Stimulated activated CD4-positive, alpha-beta T cell treated with anti-CD3 and anti-CD28 coated beads, Interleukin-1b, Interleukin-23, amount 100 ng/mL, for 48 hours (primary cell): ENCODE measurements at places on chromosomes 1 and 21.

DNA sequence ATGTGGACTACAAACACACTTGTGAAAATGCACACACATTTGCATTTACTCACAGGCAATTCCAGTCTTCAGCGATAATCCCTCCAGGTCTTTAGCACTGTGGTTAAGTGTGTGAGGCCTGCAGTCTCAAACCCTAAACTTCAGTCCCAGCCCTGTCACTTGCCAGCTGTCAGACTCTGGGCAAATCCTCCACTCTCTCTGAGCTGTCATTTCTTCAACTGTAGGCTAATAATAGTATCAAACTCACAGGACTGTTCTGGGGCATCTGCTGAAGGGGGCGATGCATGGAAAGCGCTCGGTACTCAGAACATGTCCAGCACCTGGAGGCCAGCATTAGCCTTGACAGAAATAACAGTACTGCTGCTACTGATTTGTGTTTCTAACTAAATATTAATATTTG is 48.2 kb downstream of the NEK2 start:
- no peak for DNase-seq

DNA sequence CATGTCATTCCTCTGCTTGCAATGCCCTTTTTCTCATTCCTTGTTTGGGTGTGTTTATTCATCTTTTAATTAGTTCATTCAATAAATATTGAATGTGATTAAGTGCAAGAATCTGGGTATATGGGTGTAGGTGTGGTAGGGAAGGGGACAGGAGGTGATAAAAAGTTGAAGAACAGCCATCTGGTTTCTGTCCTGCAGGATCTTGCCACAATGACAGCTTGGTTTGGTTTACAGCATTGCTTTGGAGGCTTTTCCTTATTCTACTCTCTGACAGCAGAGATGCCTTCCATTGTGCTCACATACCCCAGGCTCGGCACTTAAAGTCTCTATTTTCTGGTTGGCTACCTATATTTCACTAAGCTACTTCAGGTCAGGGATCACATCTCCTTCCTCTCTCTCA is 3.0 kb upstream of the REG4 start:
- DNase-seq: no peak

- no peak for DNase-seq
These were observed 5.7 kb upstream of the MOB3C start for GRCh38 chr1:46622344-46622743.

- no peak for DNase-seq
These were observed 53.0 kb upstream of the CNN3 start for GRCh38 chr1:94979656-94980581.

- DNase-seq: peak; percentile 42
These were observed 5.2 kb downstream of the TMCO1 start for GRCh38 chr1:165763442-165763841.

DNA sequence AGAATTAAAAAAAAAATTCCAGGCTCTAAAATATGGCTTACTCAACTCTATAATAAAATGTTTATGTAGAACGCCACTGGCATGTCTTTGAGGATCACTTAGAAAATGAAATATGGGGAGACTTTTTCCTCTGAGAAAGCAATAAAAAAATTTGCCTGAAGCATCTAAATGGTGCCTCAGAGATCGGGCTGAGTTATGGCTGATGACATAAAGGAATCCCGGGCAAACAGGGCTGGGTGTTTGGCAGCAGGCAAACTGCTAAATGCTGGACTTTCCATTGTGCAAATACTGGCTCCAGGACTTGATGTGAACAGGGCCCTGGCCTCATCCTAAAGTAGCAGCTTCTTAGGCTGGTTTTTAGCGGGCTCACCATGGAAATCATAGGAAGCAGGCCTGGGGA is 44.5 kb upstream of the C1orf87 start:
- DNase-seq: no peak

- DNase-seq: no peak
These were observed 51.0 kb upstream of the ERRFI1 start for GRCh38 chr1:8077120-8077573.

DNA sequence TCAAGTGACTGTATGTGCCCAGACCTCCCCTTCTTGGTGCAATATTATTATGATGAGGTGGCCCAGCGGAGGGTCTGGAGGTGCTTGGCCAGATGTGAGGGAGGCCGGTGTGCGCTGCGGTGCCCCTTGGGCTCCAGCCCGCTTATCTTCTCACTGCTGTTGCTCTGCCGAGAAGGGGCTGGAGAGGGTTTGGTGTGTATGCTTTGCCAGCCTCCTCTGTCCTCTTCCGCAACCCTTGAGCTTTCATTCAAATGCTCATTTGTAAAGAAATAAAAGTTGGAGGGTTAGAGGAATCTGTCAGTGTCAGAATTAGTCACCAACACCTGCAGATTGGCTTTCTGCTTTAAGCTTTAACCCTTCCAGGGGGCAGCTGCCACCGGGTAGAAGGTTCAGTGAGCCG is 19.7 kb downstream of the RNF220 start:
- DNase-seq: no peak

- no peak for DNase-seq
These were observed 10.6 kb downstream of the VCAM1 start for GRCh38 chr1:100730130-100730529.
